Central memory CD8-positive, alpha-beta T cell (primary cell): ENCODE measurements at places on chromosomes 12 and 14.

GRCh38 chr12:124893792-124894516 is 20.5 kb downstream of the UBC start:
- no peak for DNase-seq

GRCh38 chr14:41449066-41449465 is 157.6 kb upstream of the LRFN5 start:
- no peak for DNase-seq

- DNase-seq, result no peak
Measured at GRCh38 chr12:71552728-71553501, 110.7 kb downstream of the ZFC3H1 start.

GRCh38 chr12:48814262-48815125 is 3.8 kb upstream of the CACNB3 start:
- DNase-seq, result peak; percentile 71

GRCh38 chr14:24115422-24116127 is 826 bp upstream of the NRL start:
- no peak for DNase-seq

GRCh38 chr14:89269404-89269803 is 147.6 kb downstream of the FOXN3 start:
- DNase-seq, result no peak

GRCh38 chr14:39374851-39375250 is 57.4 kb downstream of the FBXO33 start:
- DNase-seq, result no peak

DNA sequence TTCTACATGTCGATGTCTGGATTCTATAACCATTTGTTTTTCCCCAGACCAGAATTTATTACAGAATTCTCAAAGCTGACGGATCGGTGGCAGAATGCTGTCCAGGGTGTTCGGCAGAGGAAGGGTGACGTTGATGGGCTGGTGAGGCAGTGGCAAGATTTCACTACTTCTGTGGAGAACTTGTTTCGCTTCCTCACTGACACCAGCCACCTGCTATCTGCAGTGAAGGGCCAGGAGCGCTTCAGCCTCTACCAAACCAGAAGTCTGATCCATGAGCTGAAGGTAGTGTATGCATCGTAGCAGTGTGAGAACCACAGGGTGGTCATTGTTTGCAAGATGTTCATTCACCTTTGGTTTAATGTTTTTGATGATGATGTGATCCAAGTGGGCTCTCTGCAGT is 124.0 kb downstream of the ESR2 start:
- no peak for DNase-seq

- no peak for DNase-seq
Measured at GRCh38 chr12:53659011-53659551, 16.8 kb downstream of the ATP5MC2 start.

GRCh38 chr12:47277972-47278448 is 198.3 kb upstream of the AMIGO2 start:
- no peak for DNase-seq

DNA sequence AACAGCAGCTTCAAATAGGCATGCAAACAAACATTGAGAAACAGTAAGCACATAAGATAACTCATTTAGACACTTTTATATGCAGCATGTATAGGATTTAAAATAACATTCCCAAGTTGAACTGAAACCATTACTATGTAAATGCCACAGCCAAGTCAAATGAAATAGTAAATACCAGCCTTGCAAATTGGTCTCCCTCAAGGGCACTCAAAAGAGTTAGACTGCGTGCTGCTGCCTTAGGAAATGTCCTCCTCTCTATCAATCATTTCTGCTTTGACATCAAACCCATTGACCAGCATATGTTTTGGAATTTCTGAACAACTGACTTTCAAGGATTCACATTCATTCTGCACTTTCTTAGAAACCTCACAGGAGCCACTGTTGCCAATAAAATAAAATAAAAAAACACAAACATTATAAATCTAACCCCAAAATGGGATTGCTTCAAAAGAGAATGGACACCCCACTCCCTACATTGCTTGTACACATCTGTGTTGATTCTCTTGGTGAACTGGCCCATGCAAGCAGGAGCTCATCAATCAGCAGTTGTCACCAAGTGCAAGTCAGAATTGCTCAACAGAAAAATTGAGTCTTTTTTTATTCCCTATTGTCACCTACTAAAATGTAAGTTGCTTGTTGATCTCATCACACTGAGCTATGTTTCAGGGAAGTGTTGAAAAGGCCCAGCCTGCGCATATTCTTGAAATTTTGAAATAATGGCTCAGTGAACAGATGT is 256.2 kb downstream of the DAD1 start:
- DNase-seq, result no peak

GRCh38 chr12:41234692-41235091 is 46.6 kb downstream of the PDZRN4 start:
- no peak for DNase-seq

DNA sequence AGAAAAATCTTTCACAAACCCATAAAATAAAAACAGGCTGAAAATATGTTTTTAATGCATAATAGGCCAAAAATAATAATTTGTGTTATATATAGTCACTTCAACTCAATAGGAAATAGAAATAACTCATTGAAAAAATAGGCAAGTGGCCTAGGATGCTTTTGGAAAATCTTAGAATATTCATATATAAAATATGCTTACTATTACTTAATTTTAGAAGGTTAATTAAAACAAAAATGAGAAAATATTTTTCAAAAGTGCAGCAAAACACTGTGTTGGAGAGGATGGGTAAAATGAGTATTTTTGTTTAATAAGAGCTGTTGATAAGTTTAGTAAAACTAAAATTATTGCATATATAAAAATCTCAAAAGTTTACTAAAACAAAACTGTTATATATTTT is 308.0 kb upstream of the ATXN7L3B start:
- DNase-seq, result no peak

DNA sequence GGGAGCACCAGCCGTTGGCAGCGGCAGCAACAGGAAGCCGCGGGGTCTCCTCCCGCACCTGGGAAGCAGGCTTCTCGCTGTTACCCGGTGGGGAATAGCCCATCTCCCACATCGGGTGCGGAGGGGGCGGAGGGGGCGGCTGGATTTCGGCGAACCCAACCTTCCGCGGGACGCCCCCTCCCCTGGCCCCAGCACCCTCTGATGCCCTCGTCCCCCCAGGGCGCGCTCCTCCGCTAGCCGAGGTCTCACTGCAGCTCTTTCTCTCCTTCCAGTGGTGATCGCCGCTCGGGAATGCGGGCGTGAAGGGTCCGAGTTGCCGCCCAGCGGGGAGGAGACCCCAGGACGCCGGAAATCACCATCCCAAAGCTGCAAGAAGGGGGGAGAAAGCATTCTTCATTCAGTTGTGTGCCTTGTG is 303 bp downstream of the SAMD4A start:
- no peak for DNase-seq

- no peak for DNase-seq
Measured at GRCh38 chr12:12357719-12358461, 1.0 kb downstream of the BORCS5 start.

DNA sequence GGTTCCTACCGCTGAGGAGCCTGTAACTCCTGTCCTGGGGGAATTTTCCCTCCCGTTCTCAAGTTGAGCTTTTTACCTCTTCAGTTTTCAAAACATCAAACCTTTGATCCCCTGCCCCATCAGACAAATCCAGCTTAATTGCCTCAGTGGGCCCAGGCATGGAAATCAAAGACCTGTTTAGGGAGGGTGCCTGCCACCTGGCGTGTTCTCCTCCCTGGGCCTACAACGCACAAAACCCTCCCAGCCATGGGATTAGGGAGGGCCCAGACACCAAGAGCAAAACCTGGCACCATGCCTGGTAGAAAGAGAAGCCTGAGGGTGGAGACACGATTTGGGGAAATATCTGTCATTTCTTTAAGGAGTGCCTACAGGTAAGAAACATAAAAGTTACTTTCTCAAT is 672.9 kb downstream of the BCL11B start:
- no peak for DNase-seq

- no peak for DNase-seq
Measured at GRCh38 chr12:68572661-68573060, 38.0 kb upstream of the RAP1B start.

DNA sequence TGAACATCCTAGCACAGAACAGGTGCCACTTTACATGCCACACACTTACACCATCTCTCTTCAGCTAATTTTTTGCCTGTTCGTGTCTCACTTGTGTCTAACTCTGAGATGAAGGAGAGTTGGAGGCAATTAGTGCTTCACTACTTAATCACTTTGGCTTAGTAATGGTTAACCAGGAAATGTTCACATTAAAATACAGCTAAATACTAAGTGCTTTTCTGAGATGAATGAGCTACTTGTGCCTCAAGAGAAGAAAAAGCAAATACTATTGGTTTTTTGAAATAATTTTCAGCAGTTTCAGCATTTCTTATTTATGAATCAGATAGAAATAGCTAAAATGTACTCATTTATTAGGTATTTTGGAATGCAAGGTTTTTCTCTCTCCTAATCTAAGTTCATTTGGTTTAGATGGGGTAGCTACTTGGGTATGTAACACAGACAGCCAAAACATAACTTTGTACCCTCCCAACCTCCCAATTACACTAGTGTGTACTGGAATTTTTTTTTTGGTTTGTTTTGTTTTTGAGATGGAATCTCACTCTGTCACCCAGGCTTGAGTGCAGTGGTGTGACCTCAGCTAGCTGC is 1474.1 kb upstream of the SEL1L start:
- no peak for DNase-seq

GRCh38 chr12:47980779-47981495 is 17.5 kb downstream of the TMEM106C start:
- no peak for DNase-seq

- DNase-seq, result no peak
Measured at GRCh38 chr14:95510804-95511203, 5.6 kb downstream of the SYNE3 start.

GRCh38 chr12:102484017-102484416 is 3.7 kb upstream of the IGF1 start:
- no peak for DNase-seq

- no peak for DNase-seq
Measured at GRCh38 chr14:51396222-51396815, 156.3 kb downstream of the TMX1 start.

DNA sequence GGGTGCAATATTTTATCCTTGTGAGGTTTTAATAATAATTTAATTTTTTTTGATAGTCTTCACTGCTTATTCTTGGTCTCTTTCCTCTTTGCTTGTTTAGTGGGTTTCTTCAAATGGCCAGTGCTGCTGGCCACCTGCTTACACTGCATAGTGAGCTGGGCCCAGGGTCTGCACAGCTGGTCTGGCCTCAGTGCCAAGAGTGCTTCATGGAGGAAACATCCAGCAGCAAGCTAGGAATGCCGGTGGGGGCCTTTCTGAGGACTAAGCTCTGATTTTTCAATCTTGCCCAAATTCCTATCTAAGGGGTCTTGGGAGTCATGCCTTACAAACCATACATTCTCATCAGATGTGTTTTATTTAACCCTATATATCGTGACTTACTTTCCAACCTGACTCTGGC is 13.3 kb upstream of the BDKRB2 start:
- DNase-seq, result no peak

DNA sequence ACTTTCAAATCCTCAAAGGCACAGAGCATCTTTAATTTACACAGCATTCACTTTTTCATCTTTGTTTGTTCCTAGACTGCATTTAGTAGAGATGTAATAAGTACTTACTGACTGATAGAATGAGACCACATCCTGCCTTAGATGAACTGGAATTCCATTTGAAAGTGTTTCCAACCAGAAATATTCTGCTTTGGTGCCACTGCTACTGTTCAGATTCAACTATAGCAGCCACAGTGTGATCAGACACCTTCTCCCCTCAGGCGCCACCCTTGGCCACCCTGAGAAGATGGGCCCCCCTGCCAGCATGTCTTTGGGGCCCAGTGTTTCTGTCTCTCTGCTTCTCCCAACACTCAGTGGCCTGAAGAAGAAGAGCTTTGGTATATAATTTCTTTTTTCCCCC is 449.1 kb downstream of the RAD51B start:
- DNase-seq, result no peak

DNA sequence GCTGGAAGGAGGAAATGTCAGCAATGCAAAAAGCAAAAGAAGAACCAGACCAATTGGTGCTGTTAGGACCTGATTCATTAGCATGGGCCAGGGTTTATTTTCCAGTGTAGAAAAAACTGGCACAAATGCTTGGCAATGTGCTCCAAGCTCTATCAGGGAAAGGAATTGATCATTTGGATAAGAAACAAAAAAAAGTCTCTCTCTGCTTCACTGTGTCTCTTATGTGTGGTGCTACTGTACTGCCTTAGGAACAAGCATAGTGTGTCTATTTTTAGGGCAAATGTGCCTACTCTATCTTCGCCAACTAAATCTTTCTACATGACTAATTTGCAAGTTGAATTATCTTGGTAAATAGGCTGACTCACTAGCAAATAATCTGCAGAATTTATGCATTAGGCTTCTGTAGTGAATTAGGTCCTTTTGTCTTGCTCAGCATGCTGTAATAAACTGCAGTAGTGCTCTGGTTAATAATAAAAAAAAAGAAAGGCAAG is 236.7 kb downstream of the MDGA2 start:
- no peak for DNase-seq

DNA sequence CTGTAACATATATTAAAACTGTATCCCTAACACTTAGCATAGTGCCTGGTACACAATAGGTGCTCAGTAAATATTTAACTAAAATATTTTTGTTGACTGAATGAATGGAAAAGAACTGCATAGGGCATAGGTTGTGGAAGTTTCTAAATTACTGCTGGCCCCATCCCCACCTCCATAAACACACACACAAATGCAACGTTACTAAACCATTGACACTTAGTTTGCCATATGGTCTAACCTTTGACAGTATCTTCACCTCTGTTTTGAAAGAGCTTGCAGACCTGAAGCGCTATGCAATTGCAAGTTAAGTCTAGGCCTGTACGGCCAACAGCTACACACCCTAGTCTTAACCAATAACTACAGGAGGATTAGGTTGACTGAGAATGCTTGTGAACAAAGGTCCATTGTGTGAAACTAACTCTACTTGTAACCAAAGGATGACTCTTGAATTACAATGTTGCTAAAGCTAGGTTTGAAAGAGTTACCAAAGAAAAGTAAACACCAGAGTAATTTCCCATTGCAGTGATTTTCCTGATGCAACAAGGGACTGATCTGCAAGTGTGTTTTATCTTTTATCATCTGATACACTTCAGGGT is 924 bp upstream of the MANSC1 start:
- DNase-seq, result no peak
